ENCODE measurements at places on chromosomes 11 and 22. TPM values are rescaled to one million over a fixed set of nuclear protein-coding genes. Genes with fewer than 3 reads are reported as not detected.
A peak's percentile ranks its signal among the peaks of the same experiment; 100 is the strongest.

Gene CNTN5
- not detected for total RNA-seq

Gene FANCF
- 5.0 TPM for total RNA-seq

Gene WNT7B
- 42.0 TPM for total RNA-seq

Gene NFAM1
- total RNA-seq: 0.11 TPM

Gene CCDC188
- total RNA-seq: not detected

Gene PHF21B
- 0.12 TPM for total RNA-seq

Gene GGT5
- 0.12 TPM for total RNA-seq

Gene ELFN2
- total RNA-seq: 10.0 TPM

Gene BIK
- total RNA-seq: 24.6 TPM

Gene TEX54
- not detected for total RNA-seq

Gene FAM227A
- total RNA-seq: 1.2 TPM

Gene DCDC1
- not detected for total RNA-seq

GRCh38 chr22:35407362-35407761 is 7.4 kb downstream of the MCM5 start:
- DNase-seq: no peak

GRCh38 chr22:50530877-50531545 is 1.2 kb upstream of the TYMP start:
- peak; percentile 74 for DNase-seq

- peak; percentile 88 for DNase-seq
These were observed 4.8 kb upstream of the POU2F3 start for GRCh38 chr11:120235024-120235628.

DNA sequence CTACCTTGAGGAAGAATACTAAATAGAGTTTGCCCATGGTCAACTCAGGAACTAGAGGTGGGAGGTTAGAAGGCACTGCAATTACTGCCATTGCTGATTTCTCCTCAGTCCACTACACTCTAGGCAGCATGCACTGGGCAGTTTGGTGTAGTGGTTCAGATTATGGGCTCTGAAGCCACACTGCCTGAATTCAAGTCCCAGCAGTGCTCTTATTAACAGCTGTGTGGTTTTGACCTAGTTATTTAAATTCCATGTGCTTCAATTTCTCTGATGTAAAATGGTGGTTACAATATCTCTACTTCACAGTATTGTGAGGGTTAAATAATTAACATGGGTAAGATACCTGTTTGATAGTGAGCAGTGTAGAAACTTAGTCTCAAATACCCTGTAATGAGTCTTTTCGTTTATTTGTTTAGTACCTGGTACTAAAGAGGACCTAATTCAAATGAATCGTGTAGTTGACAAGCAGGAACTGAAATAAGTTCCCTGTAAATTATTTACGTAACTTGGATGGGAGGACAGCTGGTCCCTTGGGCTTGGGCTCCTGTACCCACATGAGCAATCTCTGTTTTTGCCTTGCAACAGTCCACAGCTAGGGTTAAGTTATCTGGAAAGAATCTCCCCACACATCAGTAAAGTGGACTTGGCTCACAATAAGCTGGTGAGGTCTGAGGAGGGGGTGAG is 17.8 kb downstream of the PRR5L start:
- DNase-seq: no peak

DNA sequence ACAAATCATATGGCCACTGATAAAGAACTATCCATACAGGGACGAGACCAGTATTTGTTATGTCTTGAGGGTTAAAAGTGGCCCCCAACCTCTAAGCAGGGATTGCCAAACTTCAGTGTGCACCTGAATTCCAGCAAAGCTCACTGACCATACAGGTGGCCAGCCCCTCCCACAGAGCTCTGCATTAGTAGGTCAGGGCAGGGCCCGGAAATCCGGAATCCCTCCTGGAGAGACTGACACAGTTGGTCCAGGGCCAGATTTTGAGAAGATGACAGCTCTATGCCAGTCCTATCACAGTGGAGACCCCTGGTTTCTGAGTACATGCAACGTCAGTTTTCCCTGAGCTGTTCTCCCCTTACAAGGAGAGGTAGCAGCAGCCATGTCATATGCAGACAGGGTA is 20.8 kb downstream of the VPS37C start:
- no peak for DNase-seq

DNA sequence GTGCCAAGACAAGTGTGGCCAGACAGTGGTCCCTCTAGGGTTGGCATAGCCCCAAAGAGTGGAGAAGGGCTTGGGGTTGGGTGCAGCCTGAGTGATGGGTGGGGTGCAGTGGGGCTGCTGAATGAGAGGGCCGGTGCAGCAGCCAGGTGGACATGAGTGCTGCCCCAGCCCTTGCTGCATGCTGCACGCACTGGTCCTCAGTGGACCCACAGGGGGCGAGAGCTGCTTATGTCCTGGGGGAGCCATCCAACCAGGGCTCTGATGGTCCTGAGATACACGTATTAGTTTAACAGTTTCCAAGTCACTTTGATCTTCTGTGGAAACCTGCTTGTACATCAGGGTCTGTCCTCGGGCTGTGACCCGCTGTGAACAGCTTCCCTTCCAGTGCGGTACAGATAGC is 23.9 kb upstream of the ACR start:
- no peak for DNase-seq

DNA sequence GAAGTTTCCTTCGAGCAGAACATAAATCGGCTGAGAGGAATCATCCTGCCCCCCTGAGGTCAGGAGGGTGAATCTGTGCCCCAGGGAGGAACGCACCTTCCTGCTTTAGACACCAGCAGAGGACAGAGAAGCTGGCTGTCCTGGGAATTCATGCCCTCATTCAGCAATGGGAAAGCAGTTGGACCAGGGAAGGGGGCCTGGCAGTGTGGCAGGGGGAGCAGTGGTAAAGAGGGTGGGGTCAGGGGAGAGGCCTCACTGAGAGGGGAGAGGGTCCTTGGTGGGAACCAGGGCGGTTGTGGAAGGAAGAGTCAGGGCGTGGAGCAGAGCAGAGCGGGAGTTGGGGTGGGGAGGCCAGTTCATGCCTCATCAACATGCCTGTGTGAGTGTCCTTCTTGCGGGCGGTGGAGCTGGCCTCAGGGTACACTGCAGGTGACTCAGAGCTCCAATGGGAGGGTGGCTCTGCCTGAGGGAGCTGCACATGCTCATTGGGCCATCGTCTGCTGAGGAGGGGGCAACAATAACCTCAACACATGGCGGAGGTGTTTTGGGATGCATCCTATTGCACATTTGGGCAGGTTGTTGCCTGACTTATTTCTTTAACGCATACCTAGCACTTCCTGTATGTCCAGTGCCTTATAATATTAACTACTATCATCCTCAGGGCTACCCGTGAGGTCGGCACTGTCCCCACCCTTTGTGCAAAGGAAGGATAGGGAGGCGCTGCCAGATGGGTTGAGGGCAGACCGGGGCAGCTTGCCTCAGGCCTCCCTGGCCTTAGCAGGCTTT is 23.2 kb downstream of the MED15 start:
- peak; percentile 85 for DNase-seq

DNA sequence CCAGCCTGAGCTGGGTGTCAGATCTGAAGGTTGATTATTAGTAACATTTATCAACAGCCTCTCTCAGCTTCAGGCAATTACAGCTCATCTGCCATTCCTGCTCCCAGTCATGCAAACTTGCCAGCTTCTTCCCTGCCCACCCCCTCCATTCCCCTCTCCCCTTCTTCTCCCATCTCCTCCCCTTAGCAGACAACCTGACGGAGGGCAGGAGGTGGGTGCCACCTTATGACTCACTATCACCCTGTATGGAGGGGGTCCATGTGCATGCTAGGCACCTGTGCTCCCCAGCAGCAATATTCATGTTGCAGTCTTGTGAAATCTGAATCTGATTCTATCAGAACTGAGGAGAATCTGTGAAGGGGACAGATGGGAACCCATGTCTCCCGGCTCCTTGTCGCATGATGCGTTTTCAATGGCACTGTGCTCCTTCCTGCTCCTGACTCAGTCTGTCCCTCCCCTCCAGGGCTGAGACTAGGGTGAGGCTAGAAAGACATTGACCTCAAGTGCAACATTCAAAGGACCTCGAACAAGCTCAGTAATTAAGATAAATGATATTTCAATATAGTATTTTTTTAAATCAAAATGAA is 46.3 kb upstream of the TUB start:
- DNase-seq: no peak

DNA sequence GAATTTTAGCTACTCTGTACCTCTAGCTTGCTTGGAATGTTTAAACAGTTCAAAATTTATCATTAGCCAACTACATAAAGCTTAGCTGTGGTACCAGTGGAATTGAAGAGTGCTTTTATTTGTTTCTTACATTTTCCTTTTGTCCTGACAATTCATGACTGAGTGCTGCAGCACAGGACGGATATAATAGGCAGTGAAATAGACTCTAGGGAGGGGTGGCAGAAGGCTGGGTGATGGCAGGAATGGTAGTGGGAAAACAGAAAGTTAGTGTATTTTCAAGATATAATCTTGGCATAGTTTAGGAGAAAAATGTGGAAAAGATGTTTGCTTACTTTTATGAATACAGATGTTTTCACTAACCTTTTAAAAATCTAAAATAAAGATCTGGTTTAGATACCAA is 31.1 kb upstream of the ARHGAP32 start:
- DNase-seq: no peak

DNA sequence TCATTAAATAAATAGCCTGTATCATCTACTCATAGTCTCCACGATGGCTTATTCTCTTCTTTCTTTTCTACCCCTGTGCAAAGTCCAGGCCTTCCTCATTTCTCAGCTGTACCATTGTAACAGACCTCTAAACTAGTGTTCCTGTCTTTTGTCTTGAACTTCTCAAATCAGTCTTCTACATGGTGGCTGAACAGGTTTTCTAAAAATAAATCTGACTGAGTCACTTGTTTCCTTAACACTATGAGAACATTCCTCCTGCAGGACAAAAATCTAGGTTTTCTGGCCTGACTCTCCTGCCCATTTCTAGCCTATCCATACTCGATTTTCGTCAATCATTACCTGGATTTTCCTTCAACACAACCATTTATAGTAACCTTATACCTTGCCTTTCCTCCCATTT is 1080.8 kb upstream of the TENM4 start:
- DNase-seq: peak; percentile 70

GRCh38 chr11:11981840-11982239 is 26.6 kb downstream of the DKK3 start:
- no peak for DNase-seq

DNA sequence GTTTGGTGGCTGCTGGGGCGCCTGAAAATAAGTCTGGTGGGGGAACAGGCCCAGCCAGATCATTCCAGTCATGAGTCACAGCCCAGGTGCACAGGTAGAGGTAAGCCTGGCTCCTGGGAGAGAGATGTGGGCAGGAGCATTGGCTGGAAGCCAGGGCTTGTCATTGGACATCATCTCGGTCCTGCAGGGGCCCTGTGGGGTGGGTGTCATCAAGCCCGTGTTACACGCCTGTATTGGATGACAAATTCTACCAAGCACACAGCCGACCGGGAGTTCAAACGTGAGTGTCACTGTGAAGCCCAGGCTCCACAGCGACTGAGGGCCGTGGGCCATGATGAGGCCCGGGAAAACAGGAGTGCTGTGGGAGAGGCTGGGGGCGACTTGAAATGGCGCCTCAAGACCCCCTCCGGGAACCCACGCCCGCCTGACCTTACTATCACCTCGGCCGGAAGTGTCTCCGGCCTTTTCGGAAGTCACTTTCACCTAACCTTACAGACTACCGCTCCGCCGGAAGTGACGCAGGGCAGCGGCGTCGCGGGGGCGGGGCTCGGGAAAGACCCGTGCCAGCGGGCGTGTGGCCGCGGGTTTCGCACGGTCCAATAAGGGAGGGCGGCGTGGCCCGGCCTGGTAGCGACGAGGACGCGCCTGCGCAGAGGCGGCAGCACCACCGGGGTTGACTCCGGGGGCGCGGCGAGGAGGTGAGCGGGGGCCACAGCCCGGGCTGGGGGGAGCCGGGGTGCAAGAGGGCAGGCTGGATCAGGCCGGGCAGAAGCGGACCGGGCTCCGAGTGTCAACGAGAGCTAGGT is at the start of gene FKBP2:
TSS of gene FKBP2 (plus strand) at position 661 of the 806 bp plus-strand sequence. CDS start 1,293 bp downstream, outside the sequence.
- DNase-seq: peak; percentile 99

- no peak for DNase-seq
These were observed 201.3 kb upstream of the BLID start for GRCh38 chr11:122317305-122317704.

DNA sequence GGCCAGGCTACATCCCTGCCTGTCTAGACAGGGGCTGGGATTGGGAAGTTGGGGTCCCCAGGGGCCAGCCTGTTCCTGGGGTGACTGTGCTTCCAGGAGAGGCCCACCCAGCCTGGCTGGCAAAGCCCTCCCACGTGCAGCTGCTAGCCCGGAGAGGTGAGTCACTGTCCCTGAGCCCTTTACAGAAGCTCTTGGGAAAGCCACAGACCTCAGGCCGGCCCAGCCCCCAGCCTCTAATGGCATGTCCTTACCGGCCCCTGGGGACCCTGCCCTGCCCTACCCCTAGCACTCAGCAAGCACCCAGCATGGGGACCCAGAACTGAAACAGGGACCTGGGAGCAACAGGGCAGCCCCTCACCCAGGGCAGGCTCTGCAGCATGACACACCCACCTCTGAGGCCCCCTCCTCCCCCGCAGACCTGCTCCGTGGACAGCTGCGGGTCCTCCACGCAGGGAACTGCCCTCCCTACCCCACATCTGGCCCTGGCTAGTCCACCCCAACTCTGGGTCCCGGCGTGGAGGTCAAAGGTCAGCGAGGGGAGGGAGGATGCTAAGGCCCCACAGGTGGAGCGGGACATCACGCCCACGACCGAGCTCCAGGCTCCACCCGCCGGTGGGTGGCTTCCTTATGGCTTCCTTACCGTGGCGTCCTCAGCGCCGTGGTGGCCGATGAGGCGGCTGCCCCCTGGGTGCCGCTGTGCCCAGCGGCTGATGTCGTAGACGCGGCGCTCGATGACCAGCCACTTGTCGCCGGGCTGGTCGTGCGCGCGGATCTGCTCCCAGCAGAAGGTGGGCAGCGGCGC is 615 bp downstream of the FADS3 start:
- DNase-seq: peak; percentile 76
